Left ventricle myocardium inferior (tissue), 1 donor: ENCODE measurements at places on chromosomes 5 and 9.
A peak's percentile ranks its signal among the peaks of the same experiment; 100 is the strongest.

GRCh38 chr9:105673850-105674387, 11.7 kb downstream of the TAL2 start:
- no peak for DNase-seq

GRCh38 chr9:16484180-16484579, 386.3 kb downstream of the BNC2 start:
- DNase-seq = no peak

GRCh38 chr9:109780453-109781033, 545 bp downstream of the PALM2AKAP2 start:
- no peak for DNase-seq

DNA sequence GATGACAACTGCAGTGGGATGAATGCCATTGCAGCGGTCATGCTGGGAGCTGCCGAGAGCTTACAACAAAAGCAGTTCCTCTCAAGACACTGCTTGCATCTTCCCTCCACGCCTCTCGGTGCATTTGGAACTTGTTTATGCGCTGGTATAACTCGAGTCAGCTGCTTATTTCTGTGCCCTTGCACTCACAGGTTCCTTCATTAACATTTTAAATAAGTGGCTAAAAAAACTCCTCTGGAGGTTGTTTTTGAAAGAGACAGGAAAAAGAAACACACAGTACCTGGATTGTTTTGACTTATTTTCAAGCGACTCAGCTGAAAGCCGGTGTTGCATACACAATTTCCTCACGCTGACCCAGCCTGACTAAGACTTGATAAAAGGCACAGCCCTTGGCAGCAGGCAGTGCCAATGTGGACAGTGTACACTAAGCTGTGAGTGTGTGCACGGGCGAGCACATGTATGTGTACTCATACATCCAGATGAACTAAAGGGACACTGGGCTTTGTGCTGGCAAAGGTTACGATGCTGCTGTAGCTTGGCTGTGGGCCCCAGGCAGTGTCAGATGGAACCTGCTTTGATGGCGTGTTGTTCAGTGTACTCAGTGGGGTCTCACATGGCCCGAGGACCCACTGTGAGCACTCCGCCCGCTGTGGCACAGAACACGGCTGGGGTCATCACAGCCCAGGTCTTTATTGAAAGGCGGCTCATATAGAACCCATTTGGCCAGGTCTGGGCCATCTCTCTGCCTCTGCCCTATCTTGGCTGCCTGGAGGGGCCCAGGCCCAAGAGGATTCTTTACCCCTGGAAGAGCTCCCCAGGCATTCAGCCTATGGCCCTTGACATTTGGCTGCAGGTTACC, 92.3 kb downstream of the ANKRD33B start:
- DNase-seq = no peak

- no peak for DNase-seq
Measured at GRCh38 chr5:110751902-110752762, 13.3 kb downstream of the SLC25A46 start.

DNA sequence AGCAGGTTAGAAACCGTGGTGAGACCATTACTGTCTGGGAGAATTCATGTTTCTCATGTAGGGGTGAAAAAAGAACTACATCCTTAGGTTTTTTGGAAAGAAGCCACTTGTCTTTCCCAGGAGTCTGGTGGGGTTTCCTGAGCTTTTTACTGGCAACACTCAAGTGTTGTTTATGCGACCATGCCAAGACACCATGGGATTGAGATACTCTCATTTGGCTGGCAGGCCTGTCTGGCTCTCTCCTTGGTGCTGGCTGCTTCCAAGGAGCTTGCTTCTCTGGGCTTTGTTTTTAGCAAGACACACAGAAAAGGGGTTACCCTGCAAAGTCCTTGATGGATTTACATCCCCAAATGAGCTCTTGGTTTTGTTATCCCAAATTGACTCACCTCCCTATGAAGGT, 80.9 kb upstream of the ISL1 start:
- no peak for DNase-seq

GRCh38 chr5:80594810-80595209, 24.7 kb upstream of the ANKRD34B start:
- no peak for DNase-seq

GRCh38 chr9:130446101-130446861, 1.5 kb downstream of the ASS1 start:
- peak; percentile 89 for DNase-seq

GRCh38 chr9:80995759-80996158, 693.6 kb downstream of the TLE1 start:
- DNase-seq = no peak

DNA sequence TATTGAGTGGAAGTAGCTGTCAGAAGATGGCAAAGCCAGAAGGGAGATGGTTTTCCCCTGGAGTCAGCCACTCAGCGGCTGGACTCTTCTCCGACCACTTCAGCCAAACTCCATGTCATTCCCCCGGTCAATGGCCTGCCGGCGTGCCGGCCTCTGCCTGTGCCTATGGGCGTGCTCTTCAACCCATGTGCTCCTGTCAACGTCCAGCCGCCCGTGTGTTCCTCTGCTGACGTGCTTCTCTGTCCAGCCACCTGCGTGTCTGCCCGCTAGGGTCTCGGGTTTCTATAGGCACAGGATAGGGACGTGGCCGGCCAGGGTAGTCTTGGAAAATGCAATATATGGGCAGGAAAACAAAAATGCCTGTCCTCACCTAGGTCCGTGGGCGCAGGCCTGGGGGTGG, 77.7 kb upstream of the RUFY1 start:
- no peak for DNase-seq

DNA sequence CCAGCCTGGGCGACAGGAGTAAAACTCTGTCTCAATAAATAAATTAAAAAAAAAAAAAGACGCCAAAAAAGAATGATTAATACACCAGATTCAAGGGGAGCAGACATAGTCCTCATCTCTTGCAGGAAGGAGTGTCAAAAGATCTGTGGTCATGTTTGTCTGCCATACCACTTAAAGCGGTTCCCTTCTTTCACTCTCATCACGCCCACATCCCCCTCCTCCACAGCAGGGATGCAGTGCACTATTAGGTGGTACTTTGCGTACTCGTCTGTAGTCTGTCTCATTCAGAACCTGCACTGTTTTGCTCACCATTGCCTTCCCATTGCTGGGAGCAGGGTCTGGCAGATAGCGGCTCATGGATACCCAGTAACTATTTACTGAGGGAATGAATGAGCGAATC, 11.2 kb downstream of the CDHR2 start:
- no peak for DNase-seq

- DNase-seq = no peak
Measured at GRCh38 chr5:35203403-35203802, 26.9 kb downstream of the PRLR start.

DNA sequence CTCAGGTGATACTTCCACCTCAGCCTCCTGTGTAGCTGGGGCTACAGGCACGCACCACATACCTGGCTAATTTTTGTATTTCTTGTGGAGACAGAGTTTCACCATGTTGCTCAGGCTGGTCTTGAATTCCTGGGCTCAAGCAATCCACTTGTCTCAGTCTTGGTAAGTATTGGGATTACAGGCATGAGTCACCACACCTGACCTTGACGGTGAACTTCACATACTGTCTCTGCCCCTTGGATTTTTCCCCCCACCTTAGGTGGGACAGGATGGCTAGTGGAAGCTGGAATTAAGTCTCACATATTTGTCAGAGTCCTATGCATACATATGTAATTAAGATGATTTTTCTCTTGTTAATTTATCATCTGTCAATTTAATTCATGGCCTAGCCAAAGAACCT, 20.9 kb upstream of the RFK start:
- no peak for DNase-seq

- DNase-seq = peak; percentile 2
Measured at GRCh38 chr9:134321531-134321930, 4.7 kb upstream of the RXRA start.

DNA sequence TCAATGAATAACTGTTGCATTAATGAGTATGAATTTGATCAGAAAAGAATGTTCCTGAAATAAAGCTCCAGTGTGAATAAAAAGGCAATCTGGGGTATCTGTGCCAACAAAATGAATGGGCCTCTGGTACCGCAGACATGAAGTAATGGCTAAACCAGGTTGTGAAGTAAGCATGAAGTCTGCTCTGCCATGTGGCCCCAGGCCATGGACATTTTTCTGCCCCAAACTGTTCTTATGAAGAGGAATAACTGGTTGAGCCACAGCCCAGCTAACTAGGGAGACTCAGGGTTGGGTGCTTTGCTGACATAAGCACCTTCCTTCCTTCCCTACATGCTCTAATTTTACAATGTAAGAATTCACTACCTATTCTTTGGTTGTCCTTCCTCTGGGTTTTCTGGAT, 147.4 kb upstream of the LRRTM2 start:
- no peak for DNase-seq

DNA sequence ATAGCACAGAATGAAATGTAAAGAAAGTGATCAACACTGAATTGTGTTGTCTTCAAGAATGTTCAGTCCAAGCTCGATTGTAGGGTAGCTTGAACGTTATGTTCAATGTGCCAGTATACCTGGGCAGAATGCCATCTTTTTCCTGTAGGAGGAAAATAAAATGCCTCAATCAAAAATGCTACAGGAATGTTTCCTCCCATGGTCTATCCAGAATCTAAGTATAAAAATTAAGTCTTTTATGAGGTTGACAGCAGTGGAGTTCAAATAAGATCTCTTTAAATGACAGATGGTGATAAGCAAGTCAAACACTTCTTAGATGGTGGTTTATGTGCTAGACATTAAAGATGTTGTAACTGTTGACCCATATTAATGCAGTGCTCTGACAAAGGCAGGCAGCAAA, 488.6 kb downstream of the CSNK1G3 start:
- DNase-seq = no peak

GRCh38 chr5:52985306-52985705, 3.8 kb upstream of the ITGA2 start:
- no peak for DNase-seq

DNA sequence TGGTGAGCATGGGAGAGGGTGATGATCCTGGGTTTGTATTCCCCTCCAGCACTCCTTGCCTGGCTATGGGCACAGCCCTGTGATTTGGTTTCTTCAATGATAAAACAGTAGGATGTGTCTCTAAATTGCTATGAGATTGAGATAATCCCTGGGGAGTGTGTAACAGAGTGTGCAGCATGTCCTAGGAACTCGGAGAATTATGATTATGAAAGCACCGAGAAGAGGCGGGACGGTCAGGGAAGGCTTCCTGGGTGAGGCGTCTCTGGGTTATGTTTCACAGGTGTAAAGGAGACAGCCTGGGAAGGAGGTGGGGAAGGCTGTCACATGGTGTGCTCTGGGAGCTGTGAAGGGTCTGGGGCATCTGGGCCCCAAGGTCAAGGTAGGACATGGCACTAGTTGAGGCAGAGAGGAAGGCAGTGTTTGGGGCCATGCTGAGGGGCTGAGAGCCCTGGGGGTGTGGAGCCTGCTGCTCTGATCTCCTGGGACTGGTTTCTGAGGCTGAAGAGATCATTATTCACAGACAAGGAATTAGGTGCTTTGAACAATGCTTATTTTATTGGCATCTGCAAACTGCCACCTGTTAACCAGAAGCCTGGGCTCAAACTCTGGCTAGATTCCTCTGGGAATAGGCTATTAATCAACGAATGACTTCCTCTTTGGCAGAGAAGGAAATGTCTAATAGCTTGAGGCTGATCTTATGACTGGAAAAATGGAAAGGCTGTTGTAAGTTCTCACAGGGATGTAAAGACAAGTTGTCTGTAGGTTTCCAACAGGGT, 73.8 kb upstream of the IL12B start:
- no peak for DNase-seq

DNA sequence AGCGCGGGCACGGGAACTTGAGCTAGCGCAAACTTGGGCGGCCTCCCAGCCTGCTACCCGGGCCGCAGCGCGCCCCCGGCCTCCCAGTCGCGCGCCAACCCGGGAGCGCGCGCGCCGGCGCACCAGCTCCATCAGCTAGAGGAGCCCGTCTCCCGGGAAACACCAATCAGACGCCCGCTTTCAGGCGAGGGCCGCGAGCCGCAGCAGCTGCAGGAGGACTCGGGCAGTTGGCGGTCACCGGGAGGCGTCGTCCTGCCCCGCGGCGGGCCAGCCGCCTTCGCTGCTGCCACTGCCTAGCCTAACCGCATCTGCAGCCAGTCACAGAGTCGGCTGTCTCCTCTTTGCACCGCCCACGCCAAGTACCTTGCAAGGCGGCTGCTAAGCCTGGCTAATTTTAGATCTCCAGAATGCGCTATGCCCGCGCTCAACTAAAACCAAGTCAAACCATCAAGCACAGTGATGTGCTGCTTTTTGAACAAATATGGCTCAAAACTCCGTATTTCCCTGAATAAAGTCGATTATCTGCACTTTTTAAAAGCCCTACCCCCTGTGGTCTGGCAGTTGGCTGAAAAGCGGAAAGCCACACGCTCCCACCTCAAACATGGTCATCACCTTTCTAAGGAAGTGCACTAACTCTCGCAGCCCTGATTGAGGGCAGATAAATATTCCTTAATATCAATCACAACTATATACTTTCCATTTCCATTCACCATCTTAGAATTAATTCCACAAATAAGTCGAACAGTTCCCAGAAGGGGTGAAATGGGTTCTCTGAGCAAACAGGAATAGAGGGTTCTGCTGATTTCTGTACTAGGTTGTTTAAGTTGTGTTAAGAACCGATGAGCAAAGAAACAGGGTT, 221.8 kb downstream of the MEF2C start:
- DNase-seq = no peak

DNA sequence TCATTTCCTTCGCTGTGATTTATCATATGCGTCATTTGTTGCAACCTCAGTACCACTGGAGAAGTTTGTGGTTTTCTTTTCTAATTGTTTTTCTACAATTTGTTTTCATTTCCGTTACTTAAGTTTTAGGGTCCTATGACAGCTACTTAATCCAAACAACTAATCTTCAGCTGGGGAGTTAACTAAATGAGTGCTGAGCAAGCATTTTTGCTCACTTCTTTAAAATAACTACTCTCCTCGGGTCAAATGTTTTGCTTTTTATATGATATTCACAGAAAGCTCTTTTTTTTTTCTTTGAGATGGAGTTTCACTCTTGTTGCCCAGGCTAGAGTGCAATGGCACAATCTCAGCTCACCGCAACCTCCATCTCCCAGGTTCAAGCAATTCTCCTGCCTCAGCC, 14.6 kb upstream of the ICE1 start:
- DNase-seq = no peak

DNA sequence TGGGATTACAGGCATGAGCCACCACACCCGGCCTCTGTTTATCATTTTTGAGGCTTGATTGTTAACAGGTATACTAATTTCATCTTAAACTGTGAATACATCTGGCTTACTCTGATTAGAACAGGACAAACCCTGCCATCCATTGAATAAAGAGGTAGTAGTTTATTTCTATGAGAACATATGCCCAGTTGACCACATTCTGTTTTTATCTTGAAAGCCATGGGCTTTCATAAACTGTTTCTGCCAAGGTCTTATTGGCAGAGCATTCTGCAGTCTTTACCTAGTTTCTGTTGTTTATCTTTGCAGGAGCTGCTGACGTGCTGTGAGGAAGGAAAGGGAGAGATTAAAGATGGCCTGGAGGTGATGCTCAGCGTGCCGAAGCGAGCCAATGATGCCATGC, 184.9 kb upstream of the OTULINL start:
- no peak for DNase-seq
